ENCODE measurements at places on chromosomes 11 and 22.

GRCh38 chr11:115869780-115870431 is 365.7 kb upstream of the CADM1 start:
- no peak for DNase-seq

- no peak for DNase-seq
Measured at GRCh38 chr11:68735646-68736045, 15.7 kb downstream of the TESMIN start.

DNA sequence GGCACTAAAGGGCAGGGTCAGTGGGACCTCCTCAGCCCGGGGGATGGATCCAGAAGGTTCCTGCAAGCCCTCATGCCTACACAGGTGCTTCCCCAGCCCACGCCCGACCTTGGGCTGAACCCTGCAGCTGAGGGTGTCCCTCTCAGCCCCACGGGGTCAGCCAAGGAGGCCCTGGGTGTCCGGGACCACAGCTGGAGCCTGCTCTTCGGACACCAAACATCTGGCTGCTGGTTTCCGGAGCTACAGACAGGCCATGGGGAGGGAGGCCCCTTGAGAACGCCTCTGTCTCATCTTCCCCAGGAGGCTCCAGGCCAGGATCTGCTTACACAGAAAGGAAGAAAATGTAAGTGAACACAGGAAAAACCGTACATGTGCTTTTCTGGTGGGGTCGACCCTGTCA is 355.7 kb downstream of the MN1 start:
- DNase-seq, result no peak

- DNase-seq, result no peak
Measured at GRCh38 chr11:123681030-123681429, 26.6 kb upstream of the SCN3B start.

- DNase-seq, result no peak
Measured at GRCh38 chr11:57330029-57330428, 5.3 kb upstream of the TNKS1BP1 start.

- DNase-seq, result no peak
Measured at GRCh38 chr11:40227730-40228129, 1231.7 kb downstream of the LRRC4C start.

DNA sequence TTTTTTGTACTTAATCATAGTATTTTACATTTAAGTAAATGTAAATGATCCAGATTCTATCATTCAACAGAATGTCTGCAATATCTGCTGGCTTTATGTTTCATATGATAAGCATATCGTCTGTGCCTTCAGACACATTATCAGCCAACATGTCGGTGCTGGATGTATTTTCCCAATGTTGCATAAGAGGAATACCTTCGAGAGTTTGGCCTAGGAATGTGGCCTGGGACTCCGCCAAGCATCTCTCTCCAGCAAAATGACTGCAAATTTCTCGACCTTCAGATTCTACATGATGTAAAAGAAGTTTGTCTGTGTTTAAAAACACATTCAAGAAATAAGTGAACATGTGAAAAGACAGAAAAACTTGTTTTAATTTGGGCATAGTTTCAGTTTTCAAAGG is 6.9 kb downstream of the BDNF start:
- no peak for DNase-seq

- DNase-seq, result no peak
Measured at GRCh38 chr11:95055283-95055897, 6.2 kb downstream of the KDM4F start.

- no peak for DNase-seq
Measured at GRCh38 chr11:62000539-62001446, 33.4 kb upstream of the FTH1 start.

DNA sequence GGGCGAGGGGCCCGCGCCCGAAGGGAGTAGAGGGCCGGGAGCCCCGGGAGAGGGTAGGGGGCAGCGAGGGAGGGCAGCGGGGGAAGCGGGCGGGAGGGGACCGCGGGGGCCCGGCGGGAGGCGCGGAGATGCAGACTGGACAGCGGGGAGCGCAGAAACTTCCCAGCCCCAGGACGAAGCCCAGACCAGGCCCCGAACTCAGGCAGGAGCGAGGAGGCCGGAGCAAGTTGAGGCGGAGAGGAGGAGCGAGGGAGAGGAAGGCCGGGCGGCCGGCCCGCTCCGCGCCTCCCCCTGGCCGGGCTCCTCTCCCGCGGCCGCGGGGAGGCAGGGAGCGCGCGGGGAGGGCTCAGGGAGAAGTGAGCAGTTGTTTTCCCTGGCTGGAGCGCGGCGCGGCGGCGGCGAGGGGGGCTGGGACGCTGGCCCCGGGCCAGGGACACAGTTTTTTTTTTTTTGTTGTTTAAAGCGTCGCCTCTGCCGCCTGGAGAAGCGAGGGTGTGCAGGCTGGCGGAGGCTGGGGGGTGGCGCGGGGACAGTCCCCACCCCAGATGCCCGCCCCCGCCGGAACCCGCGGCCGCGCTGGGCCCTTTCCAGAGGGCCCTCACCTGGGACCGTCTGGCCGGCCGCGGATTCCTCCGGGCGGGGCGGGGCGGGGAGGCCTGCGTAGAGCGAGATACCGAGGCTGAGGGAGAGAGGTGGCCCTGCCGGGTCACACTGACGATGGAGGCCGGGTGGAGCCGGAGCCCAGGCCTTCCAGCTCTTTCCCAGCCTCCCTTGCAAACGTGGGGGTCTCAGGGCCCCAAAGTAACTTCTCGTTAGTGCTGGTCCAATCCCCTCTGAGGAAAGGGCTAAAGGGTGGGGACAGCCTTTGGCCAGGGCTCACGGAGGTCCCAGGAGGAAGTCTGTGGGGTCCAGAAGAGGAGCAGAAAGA is at the start of gene LTBP3:
Gene LTBP3 (minus strand): TSS at position 358 of the 928 bp plus-strand sequence. CDS start 400 bp downstream, outside the sequence.
- no peak for DNase-seq

- DNase-seq, result no peak
Measured at GRCh38 chr11:66055021-66055420, 2.9 kb downstream of the SF3B2 start.

- DNase-seq, result no peak
Measured at GRCh38 chr22:17138513-17138912, 17.4 kb upstream of the TMEM121B start.

DNA sequence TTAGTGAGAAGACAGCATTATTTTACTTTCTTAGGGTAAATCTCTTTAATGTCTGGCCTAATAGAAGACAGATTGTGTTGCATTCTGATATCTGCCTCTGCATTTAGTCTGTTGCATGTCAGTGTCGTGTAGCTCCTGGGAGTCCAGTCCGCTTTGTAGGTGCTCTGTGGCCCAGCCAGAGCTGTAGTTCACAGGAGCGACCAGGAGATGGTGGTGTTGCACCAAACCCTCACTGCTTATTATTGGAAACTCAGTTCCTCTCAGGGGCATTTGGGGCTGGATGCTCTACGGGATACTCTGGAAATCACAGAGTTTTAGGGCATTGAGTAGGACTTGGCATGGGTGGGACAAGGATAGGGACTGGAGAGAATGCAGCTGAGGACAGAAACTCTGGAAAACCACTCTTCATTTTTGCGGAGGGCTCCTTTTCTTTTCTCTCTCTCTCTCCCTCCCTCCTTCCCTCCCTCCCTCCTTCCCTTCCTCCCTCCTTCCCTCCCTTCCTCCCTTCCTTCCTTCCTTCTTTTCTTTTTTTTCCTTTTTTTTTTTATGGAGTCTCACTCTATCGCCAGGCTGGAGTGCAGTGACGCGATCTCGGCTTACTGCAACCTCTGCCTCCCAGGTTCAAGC is 21.7 kb downstream of the MIAT start:
- DNase-seq, result peak; percentile 32

GRCh38 chr11:1767399-1768140 is 3.8 kb upstream of the CTSD start:
- no peak for DNase-seq

DNA sequence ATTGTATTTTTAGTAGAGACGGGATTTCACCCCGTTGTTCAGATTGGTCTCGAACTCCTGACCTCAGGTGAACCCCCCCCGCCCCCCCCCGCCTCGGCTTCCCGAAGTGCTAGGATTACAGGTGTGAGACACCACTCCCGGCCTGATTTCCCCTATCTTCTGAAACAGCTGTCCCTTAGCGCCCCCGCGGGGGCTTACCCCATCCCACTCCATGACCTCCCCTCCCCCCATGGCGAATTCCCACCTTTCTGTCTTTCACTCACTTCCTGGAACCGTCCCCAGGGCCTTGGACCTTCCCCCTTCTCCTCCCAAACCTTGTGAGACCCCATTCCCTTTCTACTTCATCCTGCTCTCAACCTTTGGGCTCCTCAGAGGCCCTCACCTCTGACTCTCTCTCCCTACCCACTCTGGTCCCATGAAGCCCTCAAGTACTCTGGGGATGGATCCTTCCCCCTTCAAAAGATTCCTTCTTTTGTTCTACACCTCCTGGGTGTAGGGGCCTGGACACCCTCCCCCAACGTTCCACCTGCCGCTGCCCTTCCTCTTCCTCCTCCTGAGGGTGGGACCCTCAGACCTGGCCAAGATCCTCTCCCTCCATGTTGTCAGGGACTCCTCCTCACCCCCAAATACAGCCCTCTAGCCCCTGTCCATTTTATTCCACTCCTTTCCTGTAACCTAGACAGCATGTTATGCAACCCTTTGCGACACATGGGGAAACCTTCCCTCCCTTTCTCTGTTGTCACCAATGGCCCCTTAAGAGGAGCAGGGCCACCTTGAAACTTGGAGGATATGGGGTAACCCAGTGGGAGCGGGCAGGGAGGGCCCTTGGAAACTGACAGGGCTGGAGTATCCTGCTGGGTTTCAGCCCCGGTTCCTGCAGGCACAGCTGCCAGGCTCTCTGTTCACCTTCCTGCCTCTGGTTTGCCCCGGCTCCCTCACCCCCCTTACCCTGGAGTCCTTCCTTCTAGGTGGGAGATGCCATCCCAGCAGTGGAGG is 1.1 kb downstream of the PRDX5 start:
- no peak for DNase-seq

DNA sequence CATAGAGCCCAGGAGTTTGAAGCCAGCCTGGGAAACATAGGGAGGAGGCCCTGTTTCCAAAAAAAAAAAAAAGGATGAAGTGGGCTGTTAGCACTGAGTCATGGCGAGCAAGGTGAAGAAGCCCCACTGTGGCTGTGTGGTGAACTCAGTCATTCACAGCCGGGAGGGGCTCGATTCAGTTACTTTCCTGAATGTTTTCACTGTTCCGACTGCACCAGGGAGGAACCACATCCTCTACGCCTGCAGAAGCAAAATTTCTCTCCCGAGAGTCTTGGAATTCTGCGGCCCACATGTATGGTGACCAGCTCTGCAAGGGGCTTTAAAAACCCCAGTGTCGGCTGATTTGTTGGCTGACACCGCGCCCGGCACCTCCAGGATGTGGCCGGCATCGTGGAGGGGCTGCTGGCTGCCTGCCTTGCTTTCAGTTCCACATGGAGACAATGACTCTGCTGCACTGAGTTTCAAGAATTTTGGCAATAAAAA is 27.8 kb upstream of the GRAMD4 start:
- no peak for DNase-seq

DNA sequence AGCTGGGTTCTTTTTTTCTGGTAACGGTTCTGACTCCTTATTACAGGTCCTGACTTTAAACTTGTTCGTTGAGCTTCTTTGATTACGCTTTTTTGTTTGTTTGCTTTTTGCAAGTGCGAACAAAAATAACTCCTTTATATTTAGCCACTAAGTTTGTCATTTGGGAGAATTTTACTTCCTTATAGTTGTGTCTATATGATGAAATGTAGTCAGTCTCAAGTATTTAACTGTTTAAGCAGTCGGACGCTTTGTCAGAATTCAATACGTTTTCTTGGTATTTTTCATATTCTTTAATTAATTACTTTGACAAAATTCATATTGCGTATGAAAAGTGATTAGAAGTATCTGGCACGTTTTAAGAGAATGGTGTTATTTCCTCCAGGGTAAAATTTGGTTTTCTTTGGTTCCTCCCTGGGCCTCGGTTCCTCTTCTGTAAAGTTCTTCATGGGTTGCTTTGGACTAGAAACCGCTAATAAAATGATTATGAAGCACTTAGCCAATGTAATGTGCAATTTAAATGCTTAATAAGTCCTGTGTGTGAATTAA is 1.3 kb downstream of the CBL start:
- no peak for DNase-seq

GRCh38 chr11:20029193-20029592 is 131.1 kb downstream of the DBX1 start:
- no peak for DNase-seq

GRCh38 chr11:120219232-120219937 is 8.6 kb downstream of the OAF start:
- no peak for DNase-seq

DNA sequence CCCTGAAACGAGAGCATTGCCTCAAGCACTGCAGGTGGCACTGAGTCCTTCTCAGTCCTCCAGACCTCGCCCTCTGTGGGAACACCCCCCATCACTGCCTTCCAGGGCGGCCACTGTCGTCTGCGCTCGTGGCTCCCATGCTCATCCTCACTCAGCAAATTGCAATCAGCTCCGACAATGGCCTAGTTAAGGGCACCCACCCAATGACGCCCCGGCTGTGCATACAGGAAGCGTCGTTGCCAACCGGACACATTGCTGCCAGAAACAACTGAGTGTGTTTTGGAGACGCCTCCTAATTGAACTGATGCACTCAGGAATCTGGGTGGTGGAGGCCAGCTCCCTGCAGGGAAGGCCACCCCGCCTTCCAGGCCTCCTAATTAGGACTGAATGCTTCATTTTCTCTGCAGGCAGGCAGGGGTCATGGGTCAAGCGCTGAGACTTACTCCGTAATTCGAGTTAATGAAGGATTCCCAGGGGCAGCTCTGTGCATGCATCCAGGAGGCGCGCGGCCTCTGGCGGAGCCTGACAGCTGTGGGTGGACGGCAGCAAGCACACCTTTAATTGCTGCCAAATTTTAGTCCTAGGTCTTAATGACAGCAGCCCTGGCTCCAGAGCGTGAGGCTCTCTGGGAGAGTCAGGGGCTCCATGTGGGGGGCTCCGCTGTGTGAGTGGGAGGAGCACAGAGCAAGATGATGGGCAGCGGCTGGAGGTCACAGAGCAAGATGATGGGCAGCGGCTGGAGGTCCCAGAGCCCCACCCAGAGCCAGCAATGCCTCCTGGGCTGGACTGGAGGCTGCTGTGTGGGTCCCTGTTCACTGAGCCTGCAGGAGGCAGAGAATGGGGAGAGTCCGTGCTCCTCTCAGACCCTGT is 199.0 kb downstream of the BRD1 start:
- DNase-seq, result no peak

DNA sequence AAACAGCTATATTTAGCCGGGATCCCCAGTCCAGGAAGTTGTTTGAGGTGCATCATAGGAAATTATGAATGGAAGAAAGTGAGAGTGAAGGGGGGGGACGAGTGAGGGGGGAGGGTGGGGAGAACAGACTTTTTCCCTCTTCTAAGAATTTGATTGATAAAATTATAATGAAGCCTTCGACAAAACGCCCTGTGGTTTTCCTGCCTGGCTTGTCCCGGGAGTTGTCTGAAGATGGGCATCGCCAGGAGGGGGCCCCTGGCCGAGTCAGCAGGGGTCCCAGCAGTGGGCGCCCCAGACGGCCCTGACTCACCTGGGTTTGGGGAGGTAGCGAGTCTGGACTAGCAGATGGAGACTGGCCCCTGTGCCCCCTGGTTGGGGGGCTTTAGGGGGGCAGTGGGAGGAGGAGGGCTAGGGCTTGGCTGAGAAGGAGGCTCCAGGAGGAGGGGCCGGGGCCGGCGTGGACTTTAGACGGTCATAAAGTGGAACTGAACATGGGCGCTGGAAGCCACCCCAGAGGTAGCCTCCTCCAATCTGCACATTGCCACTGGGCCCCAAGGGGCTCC is 336 bp upstream of the LIF start:
- no peak for DNase-seq
